ENCODE measurements at places on chromosomes 7 and 10.

DNA sequence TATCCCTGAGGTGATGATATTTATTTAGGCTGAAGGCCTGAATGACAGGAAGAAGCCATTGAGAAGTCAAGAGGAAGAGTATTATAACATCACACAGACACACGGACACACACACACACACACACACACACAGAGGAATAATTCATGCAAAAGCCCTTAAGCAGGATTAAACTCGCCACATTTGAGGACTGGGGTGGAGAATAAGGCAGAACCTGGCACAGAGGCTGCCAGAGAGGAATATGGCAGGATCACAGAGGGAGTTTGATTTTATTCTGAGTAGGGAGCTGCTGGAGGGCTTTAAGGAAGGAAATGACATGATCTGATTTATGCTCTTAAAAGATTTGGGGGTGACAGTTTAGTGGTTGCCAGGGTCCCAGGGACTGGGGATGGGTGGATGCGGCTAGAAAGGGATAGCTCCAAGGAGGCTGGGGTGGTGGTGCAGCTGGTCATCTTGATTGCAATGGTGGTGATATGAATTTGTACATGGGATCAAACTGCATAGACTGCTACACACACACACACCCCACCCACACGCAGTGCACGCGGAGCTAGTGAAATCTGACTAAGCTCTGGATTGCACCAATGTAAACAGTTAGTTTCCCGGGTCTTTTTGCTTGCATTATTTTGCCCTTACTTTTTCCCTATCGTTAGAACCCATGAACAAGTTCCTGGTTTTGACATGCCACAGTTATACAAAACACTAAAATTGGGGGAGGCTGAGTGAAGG lies 11.2 kb downstream of the SMURF1 start:
- no peak for DNase-seq

- DNase-seq, result no peak
These were observed 137.4 kb downstream of the GLI3 start for GRCh38 chr7:42099470-42100155.

- no peak for DNase-seq
These were observed 285.4 kb downstream of the SNX13 start for GRCh38 chr7:17654940-17655339.

- DNase-seq, result no peak
These were observed 30.3 kb downstream of the GRID1 start for GRCh38 chr10:86336341-86336740.

- DNase-seq, result no peak
These were observed 245.7 kb downstream of the WDR11 start for GRCh38 chr10:121096617-121097431.

GRCh38 chr10:86203162-86203905 lies 163.3 kb downstream of the GRID1 start:
- no peak for DNase-seq

GRCh38 chr7:38448584-38449234 lies 175.3 kb upstream of the TARP start:
- DNase-seq, result no peak

- no peak for DNase-seq
These were observed 240.4 kb upstream of the PPP2R2D start for GRCh38 chr10:131660427-131660826.

GRCh38 chr7:136030330-136030729 lies 53.2 kb upstream of the MTPN start:
- no peak for DNase-seq
